H7 (cell line): ENCODE measurements at places on chromosomes 12 and 14. TPM values are rescaled to one million over a fixed set of nuclear protein-coding genes. Genes with fewer than 3 reads are reported as not detected.

The ACOT6 gene
- not detected in 2 replicates for total RNA-seq

The CERS5 gene
- 23.9 and 24.6 TPM in 2 replicates for total RNA-seq

The PRH1 gene
- total RNA-seq: 5.2 and 7.0 TPM in 2 replicates

The ART4 gene
- not detected in 2 replicates for total RNA-seq

The SNX6 gene
- total RNA-seq: 75.2 and 94.9 TPM in 2 replicates

The SCNN1A gene
- total RNA-seq: 28.5 and 41.7 TPM in 2 replicates

The CLEC6A gene
- total RNA-seq: 0.07 and 0.31 TPM in 2 replicates

The PLXNC1 gene
- total RNA-seq: 0.67 and 1.2 TPM in 2 replicates

The ITGA5 gene
- total RNA-seq: 38.4 and 50.6 TPM in 2 replicates
